Osteoblast (primary cell): ENCODE measurements at places on chromosomes 3 and 15. TPM values are rescaled to one million over a fixed set of nuclear protein-coding genes. Genes with fewer than 3 reads are reported as not detected.

SEMA6D gene
- total RNA-seq, result 8.0 and 16.2 TPM in 2 replicates

NOX5 gene
- 0.29 and 0.36 TPM in 2 replicates for total RNA-seq

TNNC1 gene
- 0.29 and 0.36 TPM in 2 replicates for total RNA-seq

BFSP2 gene
- not detected in 2 replicates for total RNA-seq

EIF4E3 gene
- 2.9 and 3.5 TPM in 2 replicates for total RNA-seq

PP2D1 gene
- total RNA-seq, result not detected in 2 replicates

MAP3K13 gene
- total RNA-seq, result 16.3 and 20.9 TPM in 2 replicates
